ENCODE measurements at places on chromosomes 2 and 18.

DNA sequence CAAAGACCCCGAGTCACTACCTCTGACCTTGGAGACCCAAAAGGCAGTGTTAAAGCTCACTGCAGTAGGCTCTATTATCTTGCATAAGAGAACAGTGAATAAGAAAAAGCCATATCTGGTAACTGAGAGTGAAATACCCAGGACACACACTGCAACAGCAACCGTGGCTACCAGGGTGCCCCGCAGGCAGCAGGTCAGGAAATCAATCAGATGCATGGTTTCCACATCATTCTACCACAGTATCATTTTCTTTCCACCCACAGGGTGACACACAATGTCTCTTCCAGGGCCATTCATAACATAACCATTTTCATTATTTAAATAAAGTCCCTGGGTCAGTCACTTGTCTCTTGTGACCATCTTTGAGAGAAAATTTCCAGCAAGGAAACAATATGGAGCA is 131.3 kb downstream of the CCBE1 start:
- no peak for DNase-seq

DNA sequence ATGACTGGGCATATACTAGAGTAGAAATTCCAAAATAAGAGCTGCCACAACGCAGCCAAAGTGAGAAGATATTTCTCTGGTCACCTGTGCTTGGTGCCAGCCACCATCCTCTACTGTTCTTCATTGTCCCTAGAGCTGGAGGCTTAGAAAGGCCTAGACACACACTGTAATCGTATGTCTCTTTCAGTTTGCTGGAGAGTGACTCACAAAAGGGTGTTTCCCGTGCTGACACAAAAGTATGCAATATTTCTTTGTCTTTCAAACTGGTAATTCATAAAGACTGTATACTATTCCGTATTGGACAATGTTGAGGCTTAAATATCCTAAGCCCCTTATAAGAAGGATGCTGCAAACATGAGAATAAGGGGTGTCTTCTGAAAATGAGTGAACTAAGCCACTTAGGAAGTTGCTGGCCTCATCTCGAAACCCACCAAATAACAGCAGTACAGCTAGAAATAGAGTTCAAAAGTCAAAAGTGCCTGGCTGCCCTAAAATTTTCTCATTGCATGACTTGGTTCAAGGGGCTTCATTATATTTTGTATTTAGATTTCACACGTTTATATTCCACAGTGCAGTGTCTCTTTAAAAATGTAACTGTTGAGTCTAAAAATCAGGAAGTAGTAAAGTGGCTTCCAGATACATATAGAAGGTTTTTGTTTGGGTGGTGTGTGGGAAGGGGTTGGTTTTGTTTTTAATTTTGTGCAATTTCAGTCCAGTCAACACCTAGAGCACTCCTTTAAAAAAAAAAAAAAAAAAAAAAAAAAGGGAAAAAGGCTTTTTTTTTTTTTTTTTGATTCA is 601.1 kb downstream of the ARHGAP15 start:
- peak; percentile 26 for DNase-seq

- no peak for DNase-seq
Measured at GRCh38 chr2:228140934-228141528, 40.5 kb downstream of the SPHKAP start.

DNA sequence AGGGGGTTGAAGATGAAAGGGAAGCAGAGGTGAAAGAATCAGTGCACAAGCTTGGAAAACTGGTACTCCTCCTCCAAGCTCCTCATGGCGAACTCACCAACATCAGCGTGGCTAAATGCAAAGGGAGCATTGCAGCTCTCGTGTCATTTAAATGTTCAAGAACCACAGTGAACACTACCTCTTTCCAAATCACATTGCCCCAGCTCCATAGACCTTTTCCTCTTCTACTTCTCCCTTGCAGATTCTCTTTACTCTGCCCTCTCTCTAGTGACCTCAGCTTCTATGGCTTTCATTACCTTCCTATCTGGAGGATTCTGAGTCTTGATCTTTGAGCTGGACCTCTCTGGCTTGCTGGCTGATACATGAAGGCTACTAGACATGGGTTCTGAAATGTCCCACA is 14.3 kb downstream of the EPB41L3 start:
- no peak for DNase-seq

GRCh38 chr18:22709288-22710060 is 223.7 kb upstream of the RBBP8 start:
- no peak for DNase-seq

Measured in stimulated activated CD4-positive, alpha-beta T cell treated with anti-CD3 and anti-CD28 coated beads, Interleukin-15, amount 100 ng/mL, for 24 hours (primary cell).